Naive thymus-derived CD8-positive, alpha-beta T cell (primary cell): ENCODE measurements at places on chromosomes 12 and 14. TPM values are rescaled to one million over a fixed set of nuclear protein-coding genes. Genes with fewer than 3 reads are reported as not detected.

The EEA1 gene
- 17.4 TPM for total RNA-seq

The TPPP2 gene
- not detected for total RNA-seq

The SPATS2 gene
- 6.3 TPM for total RNA-seq

The HOXC6 gene
- total RNA-seq: not detected

The DAO gene
- not detected for total RNA-seq

The OTOGL gene
- total RNA-seq: not detected

The BEST3 gene
- total RNA-seq: not detected

The PLA2G1B gene
- total RNA-seq: not detected

The CD163L1 gene
- 0.33 TPM for total RNA-seq

The PLEKHA5 gene
- 2.2 TPM for total RNA-seq

The IAPP gene
- not detected for total RNA-seq

DNA sequence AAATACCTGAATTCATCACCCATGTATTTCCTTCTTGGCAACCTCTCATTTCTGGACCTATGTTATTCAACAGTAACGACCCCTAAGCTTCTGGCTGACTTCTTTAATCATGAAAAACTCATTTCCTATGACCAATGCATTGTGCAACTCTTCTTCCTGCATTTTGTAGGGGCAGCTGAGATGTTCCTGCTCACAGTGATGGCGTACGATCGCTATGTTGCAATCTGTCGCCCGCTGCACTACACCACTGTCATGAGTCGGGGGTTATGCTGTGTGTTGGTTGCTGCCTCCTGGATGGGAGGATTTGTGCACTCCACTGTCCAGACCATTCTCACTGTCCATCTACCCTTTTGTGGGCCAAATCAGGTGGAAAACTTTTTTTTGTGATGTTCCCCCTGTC, 356 bp downstream of the OR4Q2 start:
- no peak for DNase-seq

GRCh38 chr12:52924764-52925716, 20.2 kb upstream of the KRT8 start:
- DNase-seq: no peak

GRCh38 chr14:83044001-83044400, 1510.3 kb upstream of the SEL1L start:
- no peak for DNase-seq

- DNase-seq: no peak
These were observed 192.2 kb downstream of the TMTC3 start for GRCh38 chr12:88334271-88334670.

GRCh38 chr12:48151103-48151771, 6.1 kb downstream of the ASB8 start:
- no peak for DNase-seq

GRCh38 chr12:79685068-79685467, 5.7 kb downstream of the PAWR start:
- DNase-seq: no peak

- no peak for DNase-seq
These were observed 5.4 kb downstream of the TCL1B start for GRCh38 chr14:95691591-95691990.

DNA sequence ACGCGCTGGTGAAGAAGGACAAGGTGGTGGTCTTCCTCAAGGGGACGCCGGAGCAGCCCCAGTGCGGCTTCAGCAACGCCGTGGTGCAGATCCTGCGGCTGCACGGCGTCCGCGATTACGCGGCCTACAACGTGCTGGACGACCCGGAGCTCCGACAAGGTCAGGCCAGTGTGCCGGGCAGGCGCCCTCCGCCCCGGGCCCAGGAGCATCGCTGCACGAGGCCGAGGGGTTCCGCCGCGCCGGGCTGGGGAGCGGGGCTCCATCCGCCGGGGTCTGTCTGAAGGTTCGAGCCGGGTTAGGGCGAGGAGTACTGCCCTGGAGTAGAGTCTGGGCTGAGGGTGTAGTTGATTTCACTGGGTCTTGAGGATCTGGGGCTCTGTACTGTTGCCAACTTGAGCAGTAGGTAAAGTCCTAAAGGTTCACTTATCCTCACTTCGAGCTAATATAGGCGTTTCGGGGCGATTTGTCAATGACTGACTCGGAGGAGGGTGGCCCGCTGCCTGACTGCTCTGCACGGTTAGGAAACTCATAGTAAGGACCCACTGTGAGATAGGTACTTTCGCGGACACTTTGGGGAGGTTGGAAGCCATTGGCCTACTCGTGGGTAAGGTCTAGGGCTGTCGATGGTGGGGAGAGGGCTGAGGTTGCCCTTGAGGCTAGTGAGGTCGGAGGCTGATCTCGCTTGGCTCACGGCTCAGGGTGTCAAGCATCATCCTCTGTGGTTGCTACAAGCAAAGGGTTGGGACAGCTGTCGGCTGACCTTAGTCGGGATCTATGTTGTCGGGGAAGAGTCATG, 574 bp downstream of the GLRX5 start:
- no peak for DNase-seq

DNA sequence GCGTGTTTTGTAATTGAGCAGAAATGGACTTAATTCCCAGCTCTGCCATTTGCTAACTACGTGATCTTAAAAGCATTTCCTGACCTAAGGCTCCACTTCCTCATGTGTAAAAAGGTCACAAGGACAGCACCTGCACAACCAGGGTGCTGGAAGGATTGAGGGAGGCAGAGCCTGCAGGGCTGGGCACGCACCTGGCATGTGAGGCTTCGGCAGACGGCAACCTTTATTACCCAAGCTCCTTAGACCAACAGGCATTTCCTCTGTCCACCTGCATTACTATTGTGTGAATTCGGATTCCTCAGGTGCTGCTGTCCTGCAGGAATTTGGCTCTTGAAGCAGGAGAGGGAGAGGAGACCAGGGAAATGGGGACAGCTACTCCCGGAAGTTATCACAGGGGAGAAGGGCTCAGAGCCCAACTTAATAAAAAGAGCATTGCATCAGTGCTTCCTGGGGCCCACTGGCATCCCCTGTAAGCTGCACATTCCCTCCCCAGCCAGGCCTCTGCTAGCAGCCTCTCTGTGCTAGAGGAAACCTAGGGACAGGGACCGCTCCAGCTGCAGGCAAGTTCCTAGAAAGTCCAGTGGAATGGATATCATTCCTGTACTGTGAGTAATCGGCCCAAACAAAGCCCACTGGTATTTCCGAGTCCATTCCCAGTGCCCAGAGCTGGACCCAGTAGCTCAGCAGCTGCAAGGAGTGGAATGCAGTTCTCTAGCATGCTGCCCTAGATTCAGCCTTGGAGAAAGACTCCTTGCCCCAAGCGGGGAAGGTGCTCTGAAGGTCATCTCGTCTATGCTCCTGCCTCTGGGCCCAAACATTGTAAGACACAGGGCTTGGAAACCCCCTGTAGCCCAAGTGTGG, 157.1 kb upstream of the CCND2 start:
- no peak for DNase-seq

- no peak for DNase-seq
These were observed 41.5 kb downstream of the FAM186A start for GRCh38 chr12:50354908-50355307.

- no peak for DNase-seq
These were observed 73.2 kb downstream of the MYRFL start for GRCh38 chr12:69898236-69898635.

DNA sequence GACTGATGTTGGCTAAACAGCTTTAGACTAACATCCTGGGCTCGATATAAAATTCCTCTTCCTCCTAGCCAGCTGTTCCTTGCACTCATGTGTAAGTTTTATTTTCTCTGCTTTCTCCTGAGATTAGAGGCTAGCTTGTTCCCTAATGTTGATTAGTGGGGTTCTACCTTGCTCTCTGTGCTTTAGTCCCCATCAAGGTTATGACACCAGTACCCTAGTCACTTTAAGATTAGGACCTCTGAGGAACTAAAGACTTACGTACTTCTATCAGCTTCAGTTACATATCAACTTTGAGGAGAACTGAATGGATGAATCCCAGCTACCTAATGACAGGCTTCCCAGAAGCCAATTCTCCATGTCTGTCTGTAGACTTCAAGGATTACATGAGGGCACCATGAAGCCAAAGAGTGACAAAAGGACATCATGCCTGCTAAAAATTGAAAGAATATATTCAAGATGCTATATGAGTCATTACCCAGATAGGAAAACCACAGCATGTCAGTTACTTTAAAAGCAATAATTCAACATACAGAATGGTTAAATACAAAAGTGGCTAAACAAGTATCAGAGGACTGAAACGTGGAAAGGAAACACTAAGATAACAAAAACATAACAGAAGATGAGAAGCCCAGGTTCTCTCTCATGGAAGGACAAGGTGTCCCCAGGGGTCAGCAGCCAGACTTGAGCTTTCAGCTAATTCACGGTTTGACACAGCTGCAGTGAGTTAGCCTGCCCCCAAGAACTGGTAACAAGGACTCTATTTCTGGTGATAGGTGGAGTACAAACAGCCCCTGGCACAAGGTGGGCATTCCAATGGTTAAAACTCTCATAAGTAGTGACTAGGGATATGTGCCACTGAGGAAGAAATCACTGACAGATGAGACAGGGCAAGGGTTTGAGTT, 20.4 kb downstream of the ADAM20 start:
- DNase-seq: no peak

DNA sequence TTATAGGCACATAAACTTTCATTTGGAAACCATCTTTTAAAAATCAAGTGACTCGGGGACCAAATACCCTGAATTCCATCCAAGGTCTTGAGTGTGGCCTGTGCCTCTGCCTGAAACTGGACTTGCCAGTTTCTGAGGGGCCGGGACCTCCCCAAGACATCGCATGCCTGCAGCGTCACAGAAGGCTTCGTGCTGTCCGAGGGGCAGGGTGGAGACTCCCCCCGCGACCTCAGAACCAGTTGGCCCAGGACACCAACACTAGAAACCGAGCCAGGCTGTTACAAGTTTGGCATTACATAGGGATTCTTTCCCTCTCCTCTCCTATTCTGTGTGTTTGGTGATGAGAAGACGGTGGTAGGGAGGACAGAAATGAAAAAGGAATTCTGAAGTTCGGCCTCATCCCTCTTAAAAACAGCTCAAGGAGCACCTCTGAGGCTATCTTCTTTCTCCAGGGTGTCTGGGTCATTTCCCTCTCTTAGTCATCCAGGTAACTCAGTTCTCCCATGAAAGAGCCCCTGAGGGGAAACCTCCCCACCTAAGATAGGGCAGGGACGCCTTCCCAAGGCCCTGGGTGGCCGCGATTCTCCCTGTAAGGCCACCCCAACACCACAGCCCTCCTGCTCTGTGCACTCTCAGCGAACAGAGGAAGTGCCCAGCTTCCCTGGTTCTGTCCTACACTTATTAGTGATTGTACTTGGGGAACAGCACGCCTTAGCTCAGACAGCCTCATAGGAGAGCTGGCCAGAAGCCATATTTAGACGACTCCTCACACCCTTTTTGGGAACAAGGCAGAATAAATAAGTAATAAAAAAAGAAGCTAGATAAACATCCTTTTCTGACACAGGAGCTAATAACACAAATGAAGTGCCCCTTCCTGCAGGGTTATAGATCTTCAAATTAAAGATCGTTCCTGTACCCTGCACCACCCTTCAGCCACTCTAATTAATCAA, 93.8 kb downstream of the BCL11B start:
- DNase-seq: no peak

DNA sequence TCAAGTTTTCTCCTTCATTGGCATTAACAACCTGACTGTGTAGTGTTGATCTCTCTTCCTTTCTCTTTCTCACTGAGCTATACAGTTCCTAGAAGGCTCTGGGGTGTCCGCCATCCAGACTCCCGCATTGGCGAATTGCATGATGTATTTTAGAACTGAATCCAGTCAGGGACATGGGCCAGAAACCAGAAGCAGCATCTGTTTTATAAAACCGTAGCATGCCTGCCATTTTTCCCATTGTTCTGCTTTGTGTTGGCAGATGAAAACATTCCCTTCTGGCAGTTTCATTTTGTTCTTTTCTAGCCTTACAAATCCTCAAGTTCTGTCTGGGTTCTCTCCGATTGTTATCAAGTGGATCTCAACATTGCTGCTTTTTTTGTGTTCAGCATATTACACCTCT, 268.3 kb upstream of the SEL1L start:
- DNase-seq: no peak

- no peak for DNase-seq
These were observed 122.8 kb upstream of the SOX5 start for GRCh38 chr12:24072302-24072701.

- DNase-seq: no peak
These were observed 630 bp downstream of the ALDH1L2 start for GRCh38 chr12:105083551-105084105.

DNA sequence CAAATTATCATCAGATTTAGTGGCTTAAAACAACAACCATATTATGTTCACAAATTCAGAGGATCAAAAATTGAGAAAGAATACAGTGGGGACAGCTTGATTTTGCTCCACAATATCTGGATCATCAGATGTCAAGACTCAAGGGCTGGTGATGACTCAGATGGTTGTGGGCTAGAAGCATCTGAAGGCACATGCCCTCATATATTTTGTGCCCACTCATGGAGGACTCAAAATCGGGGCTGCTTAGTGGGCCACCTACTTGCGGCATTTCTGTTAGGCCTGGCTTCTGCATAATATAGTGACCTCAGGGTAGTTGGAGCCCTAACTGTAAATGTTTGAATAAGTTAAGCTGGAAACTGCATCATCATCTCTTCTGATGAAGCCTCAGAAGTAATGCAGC, 584.5 kb downstream of the SLC16A7 start:
- no peak for DNase-seq

GRCh38 chr14:93965946-93966474, 10.4 kb downstream of the ASB2 start:
- DNase-seq: no peak

DNA sequence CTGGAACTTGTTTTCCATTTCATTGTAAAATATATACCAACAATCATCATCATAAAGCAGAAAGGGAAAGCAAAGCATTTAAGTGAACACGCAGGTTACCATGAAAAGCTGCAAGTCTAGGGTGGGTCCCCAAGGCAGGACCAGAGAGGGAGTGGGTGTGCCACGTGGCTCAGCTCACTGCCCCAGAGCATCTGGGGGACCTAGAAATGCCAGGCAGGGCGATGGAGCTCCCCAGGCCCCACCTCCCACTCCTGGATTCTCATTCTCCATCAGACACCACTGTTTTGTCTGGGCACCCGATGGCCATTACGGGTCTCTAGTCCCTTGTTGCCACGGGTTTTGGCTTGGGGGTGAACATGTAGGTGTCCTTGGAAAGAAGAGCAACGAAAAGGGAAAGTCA, 34.7 kb downstream of the BCL11B start:
- no peak for DNase-seq

GRCh38 chr14:23460960-23461359, 8.5 kb upstream of the NGDN start:
- no peak for DNase-seq

DNA sequence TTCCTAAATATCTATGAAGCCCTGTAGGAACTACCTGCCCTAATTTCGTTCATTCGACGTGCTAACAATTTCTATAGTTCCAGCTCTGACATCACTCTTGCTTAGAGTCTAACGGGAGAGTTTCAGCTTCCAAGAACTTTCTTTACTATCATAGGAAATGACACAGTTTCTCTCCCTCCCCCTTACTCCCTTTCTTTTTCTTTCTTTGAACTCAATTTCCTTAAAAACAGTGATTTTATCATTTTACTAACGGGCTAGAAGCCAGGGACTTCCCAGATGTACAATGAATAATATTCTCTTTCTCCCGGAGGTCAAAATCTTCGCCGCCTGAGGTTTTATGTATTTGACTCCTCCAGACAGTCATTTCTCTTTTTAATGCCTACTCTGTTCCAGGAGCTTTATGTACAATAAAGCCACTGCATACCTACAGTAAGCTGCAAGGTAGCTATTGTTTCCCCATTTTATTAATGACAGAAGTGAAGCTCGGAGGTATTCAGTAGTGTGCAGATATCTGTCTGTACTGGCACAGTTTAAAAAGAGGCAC, 15.7 kb downstream of the SMCO2 start:
- DNase-seq: no peak

GRCh38 chr12:43285159-43285598, 266.8 kb downstream of the ADAMTS20 start:
- no peak for DNase-seq

GRCh38 chr14:22849212-22849819, 12.9 kb downstream of the MMP14 start:
- no peak for DNase-seq
